ENCODE measurements at places on chromosomes 13 and 19. TPM values are rescaled to one million over a fixed set of nuclear protein-coding genes. Genes with fewer than 3 reads are reported as not detected.

GRCh38 chr19:40560092-40560507 is 16.6 kb upstream of the SHKBP1 start:
- no peak for DNase-seq

Gene PVR
- 86.5 TPM for total RNA-seq

DNA sequence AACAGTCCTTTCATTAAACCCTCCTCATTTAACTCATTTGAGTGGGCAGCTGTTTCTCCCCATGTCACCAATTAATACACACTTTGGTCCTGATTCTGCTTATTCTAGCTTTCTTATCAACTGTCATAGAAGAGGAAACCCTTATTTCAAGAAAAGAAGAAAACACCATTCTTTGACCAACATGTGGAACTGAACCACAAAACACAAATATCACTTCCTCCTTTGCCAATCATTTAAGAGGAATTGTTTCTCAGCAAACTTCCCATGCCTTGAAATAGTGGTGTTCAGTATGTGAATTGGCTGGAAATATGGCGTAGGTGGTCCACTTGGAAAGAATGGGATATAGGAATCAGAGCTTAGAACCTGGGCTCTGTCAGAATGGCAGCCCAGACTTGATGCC is 20.4 kb downstream of the MBD3L2B start:
- DNase-seq, result no peak

Gene LSR
- total RNA-seq, result 172 TPM

- DNase-seq, result no peak
These were observed 26.5 kb downstream of the RANBP3 start for GRCh38 chr19:5951338-5951861.

DNA sequence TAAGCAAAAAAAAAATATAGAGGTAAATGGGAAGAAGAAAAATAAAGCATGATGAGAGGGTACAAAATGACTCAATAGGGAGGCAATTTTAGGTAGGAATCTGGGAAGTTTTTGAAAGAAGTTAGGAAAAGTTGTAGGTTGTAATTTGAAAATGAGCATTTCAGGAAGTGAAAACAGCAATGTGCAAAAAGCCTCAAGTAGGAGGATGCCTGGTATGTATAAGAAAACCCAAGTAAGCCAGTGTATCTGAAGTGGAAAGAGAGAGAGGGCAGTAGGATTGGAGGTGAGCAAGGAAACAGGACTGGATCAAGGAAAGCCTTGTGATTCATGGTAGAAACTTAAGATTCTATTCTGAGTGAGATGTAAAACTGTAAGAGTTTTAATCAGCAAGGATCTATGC is 121.6 kb upstream of the SPRY2 start:
- DNase-seq, result no peak

Gene SIAH3
- total RNA-seq, result not detected

DNA sequence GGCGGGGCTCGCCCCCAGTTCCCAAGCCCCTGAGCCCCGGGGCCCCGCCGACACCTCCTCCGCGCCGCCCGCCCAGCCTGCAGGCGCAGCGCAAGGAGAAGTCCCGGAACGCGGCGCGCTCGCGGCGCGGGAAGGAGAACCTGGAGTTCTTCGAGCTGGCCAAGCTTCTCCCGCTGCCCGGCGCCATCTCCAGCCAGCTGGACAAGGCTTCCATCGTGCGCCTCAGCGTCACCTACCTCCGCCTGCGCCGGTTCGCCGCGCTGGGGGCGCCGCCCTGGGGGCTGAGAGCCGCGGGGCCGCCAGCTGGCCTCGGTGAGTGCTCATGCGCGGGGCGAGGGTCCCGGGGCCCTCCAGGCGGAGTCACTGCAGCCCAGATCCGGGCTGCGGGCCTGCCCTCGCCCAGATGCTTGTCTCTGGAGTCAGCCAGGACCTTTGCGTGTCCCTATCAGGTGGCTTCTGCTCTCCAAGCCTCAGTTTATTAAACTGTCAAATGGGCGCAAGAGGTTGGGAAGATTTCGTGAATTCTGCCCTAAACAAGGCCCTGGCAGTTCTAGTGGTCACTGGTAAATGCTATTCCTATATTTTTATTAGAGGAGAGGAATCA is 2.0 kb downstream of the NPAS1 start:
- DNase-seq, result no peak

GRCh38 chr19:4536798-4537197 is 1.8 kb upstream of the PLIN5 start:
- no peak for DNase-seq

DNA sequence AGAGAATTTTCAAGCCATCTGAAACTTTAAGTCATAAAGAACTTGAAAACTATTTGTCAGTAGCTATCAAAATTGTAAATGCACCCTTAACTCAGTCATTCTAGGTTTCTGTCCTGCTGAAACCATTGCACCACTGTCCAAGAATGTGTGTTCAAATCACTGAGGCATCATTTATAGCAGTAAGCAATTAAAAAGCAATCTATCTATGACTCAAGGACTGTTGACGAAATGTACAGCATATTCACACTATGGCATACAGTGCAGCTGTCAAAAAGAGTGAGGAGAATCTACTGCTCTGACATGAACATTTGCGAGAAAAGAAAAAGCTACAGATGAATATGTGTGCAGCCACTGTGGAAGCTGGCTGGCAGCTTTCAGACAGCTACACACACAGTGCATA is 71.2 kb downstream of the ING1 start:
- DNase-seq, result no peak

Gene ZNF491
- total RNA-seq, result 0.56 TPM

- no peak for DNase-seq
These were observed 166.5 kb upstream of the ZNF507 start for GRCh38 chr19:32178956-32179355.

Gene MYH14
- total RNA-seq, result 89.8 TPM
